ENCODE measurements at places on chromosomes 2 and 18.

DNA sequence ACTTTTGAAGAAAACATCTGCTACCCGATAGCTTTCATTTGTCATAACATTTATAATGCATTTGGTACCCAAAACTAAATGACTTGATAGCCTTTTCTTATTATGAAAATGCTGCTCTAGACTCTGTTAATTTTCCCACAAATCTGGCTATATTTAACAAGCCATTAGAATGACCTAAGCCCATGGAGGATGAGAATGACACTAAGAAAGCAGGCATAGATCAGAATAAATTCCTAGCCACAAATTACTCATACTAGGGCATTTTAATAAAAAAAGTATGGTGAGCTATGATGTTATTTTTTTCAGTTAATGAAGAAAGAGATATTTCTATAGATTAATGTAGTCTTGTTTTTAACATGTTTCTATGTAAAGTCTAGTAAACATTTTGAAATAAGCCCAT lies 1728.3 kb downstream of the SUCLG1 start:
- DNase-seq: no peak

DNA sequence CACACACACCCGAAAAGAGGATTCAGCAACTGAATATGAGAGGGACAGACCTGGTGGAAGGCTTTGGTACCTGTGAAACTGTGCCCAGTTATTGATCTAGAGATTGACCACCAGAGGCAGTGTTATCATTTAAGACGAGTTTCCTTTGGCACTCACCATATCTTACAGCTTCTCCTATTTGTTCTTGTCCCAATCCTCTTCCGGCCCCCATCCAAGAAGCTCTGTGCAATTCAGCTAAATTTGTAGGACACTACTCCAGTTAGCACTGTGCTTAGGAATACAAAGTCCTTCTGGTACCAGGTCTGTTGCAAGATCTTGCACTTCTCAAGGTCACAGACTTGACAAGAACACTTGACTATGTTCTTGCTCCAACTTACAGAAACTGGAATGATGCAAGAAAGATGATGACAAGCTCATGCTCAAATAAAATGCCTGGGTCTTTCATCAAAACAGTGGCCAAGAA lies 177.7 kb downstream of the TMEM247 start:
- no peak for DNase-seq

GRCh38 chr2:149167001-149167780 lies 128.7 kb downstream of the LYPD6B start:
- peak; percentile 37 for DNase-seq

- no peak for DNase-seq
These were observed 77.0 kb upstream of the GALNT3 start for GRCh38 chr2:165871025-165871424.

- no peak for DNase-seq
These were observed 42.3 kb downstream of the AAK1 start for GRCh38 chr2:69601179-69601612.

GRCh38 chr2:9984217-9984739 lies 32.8 kb downstream of the GRHL1 start:
- no peak for DNase-seq

GRCh38 chr2:118940486-118941120 lies 1.4 kb upstream of the MARCO start:
- DNase-seq: no peak

GRCh38 chr2:31322371-31322770 lies 88.4 kb downstream of the EHD3 start:
- no peak for DNase-seq

- DNase-seq: no peak
These were observed 134.7 kb downstream of the TPGS2 start for GRCh38 chr18:36693931-36694620.

- DNase-seq: no peak
These were observed 117.3 kb downstream of the TTC27 start for GRCh38 chr2:32745191-32745590.

DNA sequence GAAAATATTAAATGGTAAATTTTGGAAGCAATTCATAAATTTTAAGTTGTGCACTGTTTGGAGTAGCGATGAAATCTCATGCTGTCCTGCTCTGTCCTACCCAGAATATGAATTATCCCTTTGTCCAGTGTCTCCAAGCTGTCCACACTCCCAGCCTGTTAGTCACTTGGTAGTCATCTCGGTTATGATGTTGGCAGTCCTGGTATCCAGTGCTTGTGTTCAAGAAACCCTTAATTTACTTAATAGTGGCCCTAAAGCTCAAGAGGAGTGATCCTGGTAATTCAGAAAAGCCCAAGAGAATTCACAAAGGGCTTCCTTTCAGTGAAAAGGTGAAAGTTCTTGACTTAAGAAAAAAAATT lies 71.8 kb upstream of the STAM2 start:
- no peak for DNase-seq

DNA sequence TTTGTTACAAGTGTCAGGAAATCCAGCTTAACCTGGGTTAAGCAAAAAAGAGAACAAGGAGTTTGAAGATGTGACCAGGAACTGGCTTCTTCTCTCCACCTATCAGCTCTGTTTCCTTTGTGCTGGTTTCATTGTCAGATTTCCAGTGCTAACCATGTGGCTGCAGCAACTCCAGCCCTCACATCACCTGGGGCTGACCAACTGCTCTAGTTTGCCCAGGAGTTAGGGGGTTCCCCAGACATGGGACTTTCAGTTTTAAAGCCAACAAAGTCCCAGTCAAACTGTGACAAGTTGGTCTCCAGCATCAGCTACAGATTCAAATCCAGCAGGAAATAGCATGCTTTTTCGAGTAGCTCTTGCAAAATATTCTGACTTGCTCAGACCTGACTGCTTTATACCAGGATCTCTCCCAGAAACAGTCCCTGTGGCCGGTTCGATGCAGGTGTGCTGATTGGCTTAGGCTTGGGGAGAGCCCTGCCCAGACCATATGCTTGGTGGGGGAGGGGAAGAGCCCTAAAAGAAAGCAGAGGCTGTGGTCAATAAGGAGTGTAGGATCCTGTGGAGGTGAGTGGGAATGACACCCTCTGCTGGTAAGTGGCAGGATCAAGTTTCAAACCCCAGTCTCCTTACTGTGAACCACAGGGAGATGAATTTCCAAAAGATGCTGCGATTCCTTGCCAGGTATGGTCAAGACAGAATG lies 49.5 kb downstream of the KCNE4 start:
- DNase-seq: no peak

GRCh38 chr2:80638783-80639182 lies 334.2 kb upstream of the LRRTM1 start:
- DNase-seq: no peak

DNA sequence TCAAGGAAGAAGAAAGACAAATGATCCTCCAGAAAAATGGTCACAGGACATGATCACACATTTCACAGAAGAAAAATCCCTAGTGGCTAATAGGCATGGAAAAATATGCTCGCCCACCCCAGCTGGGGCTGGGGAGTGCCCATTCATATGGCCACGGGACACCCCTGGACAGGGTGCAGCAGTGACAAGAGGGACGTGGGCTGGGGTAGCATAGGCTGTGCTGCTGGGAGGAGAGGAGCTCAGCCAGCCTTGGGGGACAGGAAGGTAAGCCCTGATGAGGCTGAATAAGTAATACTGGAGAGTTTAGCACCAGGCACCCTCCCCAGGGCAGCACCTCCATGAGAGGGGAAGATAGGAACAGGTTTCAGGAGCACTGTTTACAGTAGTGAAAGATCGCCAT lies 254.9 kb upstream of the HS6ST1 start:
- no peak for DNase-seq

DNA sequence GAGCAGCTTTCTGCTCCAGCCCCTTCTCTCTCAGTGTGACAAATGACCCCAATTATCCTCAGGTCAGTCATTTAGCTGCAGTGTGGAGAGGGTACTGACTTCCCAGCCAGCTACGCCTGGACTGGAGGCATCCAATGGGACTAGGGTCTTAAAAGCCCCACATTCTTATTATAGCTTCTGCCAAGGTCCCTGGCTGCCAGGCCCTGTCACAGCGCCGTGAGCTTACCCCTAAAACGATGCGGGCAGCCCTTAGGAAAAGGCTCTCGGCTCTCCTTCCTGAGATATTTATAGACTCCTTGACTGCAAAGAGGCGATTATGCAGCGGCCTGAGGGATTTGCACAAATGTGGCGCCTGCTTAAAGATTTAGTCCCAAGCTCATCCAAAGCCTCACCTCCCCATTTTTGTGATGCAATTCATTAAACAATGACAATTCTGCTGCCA lies 69.2 kb upstream of the EDAR start:
- DNase-seq: no peak

DNA sequence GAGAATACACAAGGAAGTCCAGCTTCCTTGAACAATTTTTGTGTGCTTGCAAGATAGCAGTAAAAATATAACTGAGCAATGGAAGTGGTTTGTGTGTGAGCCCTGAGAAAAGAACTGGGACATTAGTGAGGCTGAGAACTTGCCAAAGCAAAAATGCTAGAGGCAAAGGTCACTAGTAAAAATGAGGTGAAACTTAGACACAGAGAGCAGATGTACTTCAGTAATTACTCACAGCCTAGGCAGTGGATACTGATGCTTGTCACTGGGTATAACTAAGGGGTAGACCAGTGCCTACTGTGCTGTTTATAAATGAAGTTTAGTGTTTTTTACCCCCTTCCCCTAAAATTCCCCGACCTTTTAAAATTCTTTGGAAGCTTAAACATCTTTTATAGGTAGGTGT lies 450.1 kb downstream of the LPIN1 start:
- no peak for DNase-seq

DNA sequence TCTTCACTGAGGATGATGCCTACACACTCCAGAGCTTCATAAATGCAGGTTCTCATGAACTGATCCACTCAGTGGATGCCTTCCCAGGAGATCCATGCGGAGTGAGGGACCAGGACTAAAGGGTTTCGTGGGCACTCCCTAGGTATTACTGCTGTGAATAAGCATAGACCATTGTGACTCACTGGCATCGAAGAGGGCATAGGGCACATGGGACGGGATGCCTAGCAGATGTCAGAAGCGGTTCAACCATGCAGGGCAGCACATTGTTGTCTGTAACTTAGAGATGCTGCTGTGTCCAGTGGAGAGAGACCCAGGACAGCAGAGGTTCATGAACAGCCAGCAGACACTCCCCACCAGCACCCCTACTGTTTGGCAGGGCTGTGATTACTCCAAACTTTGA lies 17.2 kb downstream of the GKN2 start:
- no peak for DNase-seq

DNA sequence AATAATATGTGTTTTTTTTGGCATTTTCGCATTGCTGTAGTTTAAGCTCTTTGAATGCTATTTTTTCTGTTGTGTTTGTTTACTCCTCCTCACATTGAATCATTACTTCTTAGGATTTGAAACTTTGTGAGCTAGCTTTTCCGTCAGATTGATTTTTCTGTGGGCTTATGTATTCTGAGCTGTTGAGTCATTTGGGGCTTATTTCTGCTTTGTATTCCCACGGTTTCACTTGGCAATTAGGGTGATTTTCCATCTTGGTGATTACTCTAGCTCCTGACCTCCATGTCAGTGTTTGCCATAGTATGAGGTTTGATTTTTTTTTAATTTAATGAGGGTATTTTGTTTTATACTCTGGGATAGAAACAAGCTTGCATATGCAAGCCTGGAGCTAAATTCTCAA lies 200.0 kb downstream of the CCDC102B start:
- no peak for DNase-seq

- no peak for DNase-seq
These were observed 79.0 kb downstream of the DNER start for GRCh38 chr2:229635371-229635680.

- DNase-seq: no peak
These were observed 11.2 kb upstream of the SULT1C3 start for GRCh38 chr2:108228537-108228936.

- DNase-seq: no peak
These were observed 135.8 kb downstream of the EN1 start for GRCh38 chr2:118711603-118712002.

DNA sequence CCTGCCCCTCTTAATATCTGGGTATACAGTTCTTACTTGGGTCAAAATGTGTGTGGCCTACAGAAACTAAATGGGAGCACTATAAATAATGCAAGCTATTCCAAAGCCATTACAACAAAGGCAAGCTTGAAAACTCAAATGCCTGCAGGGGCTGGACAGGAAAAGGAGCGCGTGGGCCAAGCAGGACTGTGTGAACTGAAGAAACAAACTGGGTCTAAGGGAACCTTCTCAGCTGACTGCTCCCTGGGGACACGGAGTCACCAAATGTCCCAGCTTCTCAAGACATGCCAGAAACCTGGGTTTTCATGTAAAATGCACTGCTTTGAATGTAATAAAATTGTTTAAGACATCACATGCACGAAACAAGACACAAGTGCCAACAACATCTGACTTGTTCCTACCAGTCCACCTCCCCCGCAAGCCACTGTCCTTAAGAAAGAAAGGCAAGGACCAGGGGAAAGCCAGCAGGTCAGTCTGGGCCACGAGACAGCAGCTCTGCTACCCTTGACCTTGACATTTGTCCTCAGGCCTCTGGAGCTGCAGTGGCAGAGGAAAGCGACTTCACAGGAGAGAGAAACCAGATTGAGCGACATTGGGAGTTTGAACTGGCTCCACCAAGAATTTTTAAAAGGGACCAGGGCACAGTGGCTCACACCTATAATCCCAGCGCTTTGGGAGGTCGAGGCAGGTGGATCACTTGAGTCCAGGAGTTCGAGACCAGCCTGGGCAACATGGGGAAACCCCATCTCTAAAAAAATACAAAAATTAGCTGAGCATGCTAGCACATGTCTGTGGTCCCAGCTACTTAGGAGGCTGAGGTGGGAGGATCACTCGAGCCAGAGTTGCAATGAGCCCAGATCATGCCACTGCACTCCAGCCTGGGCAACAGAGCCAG lies 89.7 kb upstream of the SH3BP4 start:
- DNase-seq: no peak

GRCh38 chr18:79422022-79422782 lies 26.5 kb downstream of the NFATC1 start:
- no peak for DNase-seq

DNA sequence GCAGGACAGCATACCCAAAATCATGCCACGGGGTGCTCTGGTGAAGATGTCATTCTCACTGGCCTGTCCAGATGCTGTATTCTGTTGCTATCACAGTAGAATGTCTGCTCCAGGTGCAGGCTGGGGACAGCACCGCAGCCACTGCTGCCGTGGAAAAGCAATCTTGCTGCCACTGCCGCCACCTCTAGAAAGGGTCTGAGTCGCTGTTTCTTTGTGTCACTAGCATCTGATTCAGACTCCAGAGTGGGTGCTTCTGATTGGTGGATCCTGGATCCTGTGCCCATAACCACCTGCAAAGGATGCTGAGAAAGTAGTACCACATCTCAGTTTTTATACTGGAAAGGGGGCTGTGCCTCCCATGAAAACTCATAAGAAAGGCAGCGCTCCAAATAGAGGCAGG lies 45.3 kb upstream of the CTLA4 start:
- DNase-seq: no peak

GRCh38 chr18:28511413-28511821 lies 334.5 kb upstream of the CDH2 start:
- DNase-seq: no peak

DNA sequence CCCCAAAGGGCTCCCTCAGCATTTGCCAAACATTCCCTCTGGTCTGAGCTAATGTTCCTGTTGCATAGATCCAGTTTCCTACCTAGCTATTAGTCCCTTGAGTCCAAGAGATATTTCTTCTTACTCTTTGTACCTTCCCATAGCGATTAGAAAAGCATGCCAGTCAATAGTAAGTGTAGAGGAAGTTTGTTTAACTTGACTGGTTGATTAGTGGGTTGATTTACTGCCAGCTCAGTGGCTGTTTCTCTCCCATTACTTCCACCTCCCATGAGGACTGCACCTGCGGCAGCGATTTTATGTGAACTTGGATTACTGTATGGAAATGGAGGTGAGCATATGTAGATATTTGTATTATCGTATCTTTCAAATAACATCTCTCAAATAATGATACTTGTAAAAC lies 1748.4 kb upstream of the CELF4 start:
- no peak for DNase-seq

GRCh38 chr2:190862571-190862991 lies 18.0 kb upstream of the GLS start:
- DNase-seq: no peak

GRCh38 chr2:98242003-98242402 lies 104.3 kb upstream of the CNGA3 start:
- DNase-seq: no peak
